HEK293T (cell line): ENCODE measurements at places on chromosomes 1 and 21.

GRCh38 chr21:33761441-33762036, 119.2 kb downstream of the ITSN1 start:
- peak; percentile 72 for DNase-seq

DNA sequence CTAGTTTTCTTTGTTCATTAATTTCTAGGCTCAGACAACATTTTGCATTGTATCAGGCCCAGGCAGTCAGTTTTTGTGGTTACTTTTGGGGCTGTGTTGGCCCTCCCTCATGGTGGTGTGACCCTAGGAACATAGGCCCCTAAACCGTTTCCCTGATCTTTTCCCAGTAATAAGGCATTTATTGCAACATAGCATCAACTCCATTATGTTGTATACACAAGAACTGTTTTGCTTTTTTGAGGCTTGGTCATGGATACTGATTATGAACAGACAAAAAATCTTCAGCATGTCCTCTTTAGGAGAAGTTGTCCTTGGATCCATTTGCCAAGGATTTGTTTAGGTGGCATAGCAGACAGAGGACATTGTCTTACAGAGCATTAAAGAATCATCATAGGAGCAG, 10.3 kb downstream of the B3GALT2 start:
- DNase-seq = no peak

GRCh38 chr1:151058692-151059091, 730 bp downstream of the CDC42SE1 start:
- DNase-seq = no peak

GRCh38 chr1:64087768-64088167, 115.7 kb upstream of the UBE2U start:
- no peak for DNase-seq

DNA sequence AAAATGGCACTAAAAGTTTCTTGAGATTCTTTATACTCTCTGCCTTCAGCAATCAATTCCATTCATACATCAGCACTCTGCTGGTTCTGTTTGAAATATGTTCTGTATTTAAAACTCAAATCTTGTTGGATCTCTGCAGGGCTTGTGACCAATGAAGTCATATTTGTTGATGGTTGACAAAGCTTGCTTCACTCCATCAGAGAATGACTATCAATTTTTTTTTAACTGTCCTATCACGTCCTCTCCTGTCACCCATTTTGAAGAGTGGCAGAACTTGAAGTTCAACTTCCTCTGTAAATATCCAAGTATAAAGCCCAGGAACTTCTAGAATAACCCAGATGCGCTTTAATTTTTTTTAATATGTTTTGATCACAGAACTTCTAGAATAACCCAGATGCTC, 10.9 kb downstream of the PRDX6 start:
- no peak for DNase-seq

DNA sequence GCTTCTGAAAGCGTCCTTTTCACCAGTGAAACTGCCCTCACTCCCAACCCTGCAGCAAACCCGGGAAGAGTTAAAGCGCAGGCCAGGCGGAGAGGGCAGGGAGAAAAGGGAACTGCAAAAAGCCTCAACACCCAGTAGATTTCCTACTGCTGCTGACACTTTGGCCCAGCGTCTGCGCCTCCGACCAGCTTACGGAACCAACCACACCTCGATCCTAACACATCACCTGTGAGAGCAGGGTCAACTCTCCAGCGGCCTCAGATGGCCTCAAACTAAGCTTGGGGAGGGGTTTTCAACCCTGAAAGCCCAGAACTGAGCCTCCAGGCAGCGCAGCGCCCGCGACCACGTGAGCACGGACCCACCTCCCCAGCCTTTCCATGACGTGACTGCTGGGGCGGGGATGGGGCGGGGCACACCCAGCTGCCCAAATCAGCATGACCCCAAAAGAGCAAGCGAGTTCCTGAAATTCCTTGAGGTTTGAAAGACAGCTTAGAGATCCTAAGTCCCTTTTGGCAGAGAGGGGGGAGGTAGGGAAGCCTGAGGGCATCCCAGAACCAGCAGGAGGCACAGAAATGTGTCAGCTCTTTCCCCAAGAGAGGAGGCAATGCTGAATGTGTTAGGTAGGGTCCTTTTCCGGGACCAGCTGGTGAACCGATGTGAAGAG, 59.1 kb downstream of the ITPKB start:
- DNase-seq = peak; percentile 67

DNA sequence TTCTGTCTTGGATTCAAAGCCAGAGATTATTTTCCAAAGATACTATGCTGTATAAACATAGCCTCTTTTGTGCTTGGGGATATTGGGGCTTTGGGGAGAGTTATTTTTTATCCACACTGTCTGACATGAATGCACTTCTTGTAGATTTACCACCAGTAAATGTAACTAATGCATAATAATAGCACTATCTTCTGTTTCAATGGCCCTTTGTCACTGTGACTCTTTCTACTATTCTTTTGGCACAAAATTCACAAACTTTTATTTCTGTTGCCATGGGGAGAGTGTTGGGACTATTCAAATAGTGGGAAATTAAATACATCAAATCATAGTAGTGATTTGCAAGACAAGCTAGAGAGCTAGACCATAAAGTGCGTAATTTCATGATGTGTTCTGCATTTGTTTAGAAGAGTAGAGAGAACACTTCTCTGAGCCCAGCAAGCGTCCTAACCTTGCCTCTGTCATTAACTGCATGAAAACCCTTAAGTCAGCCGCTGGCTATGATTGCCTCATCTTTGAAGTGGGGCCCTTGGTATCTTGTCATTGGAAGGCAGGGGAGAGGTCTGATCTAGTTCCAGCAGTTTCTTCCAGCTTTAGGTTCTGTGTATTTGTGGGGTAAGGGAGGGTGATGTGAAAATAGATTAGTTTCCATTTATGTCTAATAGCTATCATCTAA, 154.4 kb downstream of the HHAT start:
- no peak for DNase-seq

- no peak for DNase-seq
Observed at GRCh38 chr1:237972186-237972585, 81.5 kb upstream of the ZP4 start.

- no peak for DNase-seq
Observed at GRCh38 chr1:215667761-215668160, 100.7 kb downstream of the KCTD3 start.

DNA sequence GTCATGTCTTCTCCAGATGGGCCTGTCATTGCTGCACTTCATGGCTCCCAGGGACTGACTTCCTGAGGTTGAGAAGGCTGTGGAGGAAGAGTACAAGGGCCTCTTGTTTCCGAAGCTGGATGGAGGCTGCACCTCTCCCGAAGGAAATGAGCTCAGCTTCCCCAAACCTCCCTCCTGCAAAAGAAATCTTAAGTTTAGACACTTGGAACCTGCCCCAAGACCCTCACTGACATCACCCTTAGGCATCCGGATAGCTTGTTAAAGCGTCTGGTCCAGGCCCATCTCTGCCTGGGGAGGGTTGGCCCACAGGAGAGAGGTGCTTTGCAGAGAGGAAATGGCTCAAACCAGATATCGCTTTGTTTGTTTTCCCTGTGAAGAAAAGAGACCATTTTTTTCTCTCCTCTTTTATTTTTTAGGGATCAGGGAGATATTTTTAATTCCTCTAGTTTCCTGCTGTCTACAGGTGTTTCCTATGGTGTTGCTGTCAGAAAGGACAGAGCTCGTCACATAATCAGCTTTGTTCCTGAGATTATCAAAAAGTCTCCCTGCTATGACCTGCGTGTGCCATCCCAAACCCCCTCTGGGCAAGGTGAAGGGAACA, 25.0 kb downstream of the RCSD1 start:
- no peak for DNase-seq

DNA sequence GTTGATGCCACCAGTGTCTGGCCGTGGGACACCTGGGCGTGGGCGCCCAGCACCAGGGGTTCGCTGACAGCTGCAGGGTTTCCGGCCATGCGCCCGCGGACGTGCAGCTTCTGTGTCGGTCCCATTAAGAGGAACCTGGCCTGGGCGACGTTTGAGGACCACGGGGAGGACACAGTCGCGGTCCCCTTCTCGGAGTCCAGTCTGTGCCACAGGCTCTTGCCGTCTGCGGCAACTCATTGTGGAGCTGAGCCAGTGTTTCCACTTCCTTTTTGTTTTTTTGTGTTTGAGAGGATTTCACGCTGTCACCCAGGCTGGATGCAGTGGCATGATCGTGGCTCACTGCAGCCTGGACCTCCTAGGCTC, 1.6 kb upstream of the C1orf159 start:
- DNase-seq = no peak

DNA sequence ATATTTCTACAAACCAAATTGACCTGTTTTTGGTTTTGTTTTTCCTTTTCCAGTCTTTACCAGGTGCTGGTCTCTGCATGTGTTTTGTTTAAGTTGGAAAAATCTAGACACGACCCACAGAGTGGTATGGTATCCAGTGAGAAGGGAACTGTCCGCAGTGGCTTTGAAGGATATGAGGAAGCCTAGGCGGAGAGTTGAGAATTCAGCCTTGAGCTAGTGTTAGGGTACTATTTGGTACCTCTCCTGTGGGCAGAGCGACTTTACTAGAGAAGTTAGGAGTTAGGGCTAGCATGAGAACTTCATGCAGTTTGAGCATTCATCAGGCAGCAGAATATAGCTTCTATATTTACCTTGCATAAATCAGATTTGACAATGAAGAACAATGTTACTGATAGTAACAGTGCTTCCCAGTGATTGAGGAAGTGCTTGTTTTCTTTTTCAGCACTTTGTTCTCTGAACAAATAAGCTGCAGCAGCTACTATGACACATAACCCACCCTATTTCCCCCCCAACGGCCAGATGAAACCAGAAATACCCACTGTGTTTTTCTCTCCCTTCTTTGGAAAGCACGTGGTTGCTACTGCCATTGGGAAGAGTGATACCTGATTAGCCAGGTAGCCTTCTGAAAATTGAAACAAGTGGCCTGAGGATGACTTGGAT, 19.0 kb downstream of the MRPS6 start:
- DNase-seq = no peak
